Psoas muscle (tissue), 8 donors: ENCODE measurements at places on chromosomes 3 and 15.
A peak's percentile ranks its signal among the peaks of the same experiment; 100 is the strongest.

DNA sequence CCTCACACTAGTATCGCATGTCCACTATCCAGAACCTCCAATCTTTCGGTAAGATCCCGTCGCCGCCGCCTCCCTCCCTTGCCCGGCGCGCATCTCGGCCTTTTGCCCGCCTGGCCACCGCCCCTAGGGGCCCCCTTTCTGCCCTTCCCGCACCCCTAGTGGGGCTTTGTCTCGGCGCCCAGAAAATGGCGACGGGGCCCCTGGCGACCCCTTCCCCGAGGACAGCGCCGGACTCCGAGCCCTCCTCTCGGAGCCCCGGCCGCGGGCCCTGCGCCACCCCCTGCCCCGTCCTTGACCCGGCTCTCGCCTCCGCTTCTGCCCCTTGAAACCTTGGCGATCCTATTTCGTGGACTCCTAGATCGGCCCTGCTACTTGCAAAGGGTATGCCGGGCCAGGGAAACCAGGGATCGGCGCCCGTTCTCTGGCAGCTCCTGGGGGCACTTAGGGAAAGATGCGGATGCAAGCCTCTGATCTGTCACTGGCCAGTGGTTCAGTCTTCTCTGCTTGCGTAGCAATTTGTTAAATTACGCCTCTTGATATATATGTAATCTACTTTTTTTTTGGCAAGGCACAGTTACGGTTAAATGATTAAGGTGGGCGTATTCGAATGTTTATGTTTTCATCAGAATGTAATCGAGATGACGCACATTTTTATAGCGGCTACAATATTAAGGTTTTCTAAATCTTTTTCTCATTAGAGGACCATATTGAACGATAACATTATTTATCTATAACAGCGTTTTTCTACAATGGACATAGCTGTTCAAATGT, 603 bp downstream of the EIF1B start:
- H3K4me1 ChIP-seq: peaks cover 39% of the 10 kb centered on the region
- peaks cover 3% of the 10 kb centered on the region for H3K36me3 ChIP-seq
- no peaks in the 10 kb centered on the region for H3K27me3 ChIP-seq
- peak overlapping the region; percentile 85 for H3K4me3 ChIP-seq

GRCh38 chr15:78950902-78951840, 6.3 kb upstream of the CTSH start:
- no peak overlapping the region for H3K27ac ChIP-seq
- no peaks in the 10 kb centered on the region for H3K36me3 ChIP-seq
- no peak overlapping the region for H3K4me3 ChIP-seq
- no peaks in the 10 kb centered on the region for H3K27me3 ChIP-seq

DNA sequence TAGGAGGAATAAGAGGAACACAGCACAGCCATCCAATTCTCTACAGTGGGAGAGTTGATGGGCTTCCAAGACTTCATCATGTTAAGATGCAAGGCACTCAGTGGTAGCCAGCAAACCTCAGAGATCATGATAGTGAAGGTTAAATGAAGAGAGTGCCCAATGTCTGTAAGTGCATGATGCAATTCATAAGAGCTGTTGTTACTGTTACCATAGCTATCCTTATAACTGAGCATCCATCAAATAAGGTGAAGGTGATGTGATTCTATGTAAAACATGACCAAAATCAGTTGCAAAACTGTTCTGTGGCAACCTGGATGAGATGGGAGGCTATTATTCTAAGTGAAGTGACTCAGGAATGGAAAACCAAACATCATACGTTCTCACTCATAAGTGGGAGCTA, 289.7 kb downstream of the MAGI1 start:
- H3K4me3 ChIP-seq: no peak overlapping the region
- H3K36me3 ChIP-seq: no peaks in the 10 kb centered on the region
- H3K27ac ChIP-seq: no peak overlapping the region
- no peaks in the 10 kb centered on the region for H3K4me1 ChIP-seq
- DNase-seq: no peak

- H3K36me3 ChIP-seq: no peaks in the 10 kb centered on the region
- no peaks in the 10 kb centered on the region for H3K4me1 ChIP-seq
- no peak for DNase-seq
- no peak overlapping the region for H3K4me3 ChIP-seq
Observed at GRCh38 chr3:195461594-195462307, 18.9 kb upstream of the ACAP2 start.

- no peak overlapping the region for H3K4me3 ChIP-seq
- no peaks in the 10 kb centered on the region for H3K36me3 ChIP-seq
- DNase-seq: no peak
- peaks cover 26% of the 10 kb centered on the region for H3K4me1 ChIP-seq
Observed at GRCh38 chr15:101457696-101458095, 31.8 kb downstream of the PCSK6 start.

DNA sequence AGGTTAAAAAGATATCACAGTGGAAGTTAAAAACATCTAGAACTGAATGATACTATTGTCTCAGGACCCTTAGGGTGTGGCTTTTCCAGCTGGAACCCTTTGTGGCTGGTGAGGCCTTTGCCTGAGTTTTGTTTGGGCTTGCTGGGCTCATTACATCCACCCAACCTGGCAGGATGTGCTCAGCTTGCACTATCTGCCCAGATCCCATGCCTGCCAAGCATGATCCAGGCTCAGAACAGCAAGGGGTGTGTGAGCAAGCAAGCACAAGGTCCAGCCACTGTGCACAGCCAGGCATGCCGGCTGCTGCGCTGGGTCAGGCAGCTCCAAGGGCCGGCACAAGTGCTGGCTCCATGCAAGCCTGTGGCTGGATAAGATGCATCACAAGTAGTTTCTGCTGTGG, 512.7 kb upstream of the CDIN1 start:
- DNase-seq: no peak
- no peaks in the 10 kb centered on the region for H3K36me3 ChIP-seq
- no peaks in the 10 kb centered on the region for H3K27me3 ChIP-seq
- H3K27ac ChIP-seq: no peak overlapping the region
- no peak overlapping the region for H3K4me3 ChIP-seq
- H3K4me1 ChIP-seq: no peaks in the 10 kb centered on the region
